CD8-positive, alpha-beta memory T cell (primary cell): ENCODE measurements at places on chromosomes 16 and 17.

DNA sequence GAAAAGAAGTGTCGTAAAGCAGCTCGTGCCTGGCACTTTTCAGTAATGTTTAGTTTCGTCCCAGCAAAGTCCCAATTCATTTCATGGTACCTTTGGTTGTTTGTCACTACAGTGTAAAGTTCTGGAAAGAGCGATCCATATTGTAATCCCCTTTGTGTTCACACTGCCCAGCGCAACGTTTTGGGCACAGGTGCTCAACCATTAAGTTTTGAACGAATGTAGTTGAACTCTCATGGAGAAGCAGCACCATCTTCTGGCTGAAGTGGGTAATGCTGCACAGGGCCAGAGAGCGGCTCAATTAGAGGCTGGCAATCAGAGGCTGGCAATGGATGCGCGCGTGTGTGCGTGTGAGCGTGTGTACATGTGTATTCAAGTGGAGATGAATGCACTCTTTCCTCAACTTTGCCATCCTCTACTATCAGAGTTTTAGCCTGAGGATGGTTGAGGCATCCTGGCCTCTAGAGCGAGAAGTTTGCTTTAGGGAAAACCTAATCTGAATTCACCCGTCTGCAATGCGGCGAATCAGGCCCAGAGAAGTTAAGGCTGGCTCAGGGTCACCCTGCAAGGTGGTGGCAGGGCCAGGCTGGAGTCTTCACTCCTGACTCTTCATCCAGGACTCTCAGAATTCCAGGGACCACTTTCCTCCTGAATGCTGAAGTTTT lies 29.9 kb downstream of the DYNLL2 start:
- peak; percentile 68 for DNase-seq

- no peak for DNase-seq
Observed at GRCh38 chr16:84911486-84912216, 91.9 kb downstream of the CRISPLD2 start.

DNA sequence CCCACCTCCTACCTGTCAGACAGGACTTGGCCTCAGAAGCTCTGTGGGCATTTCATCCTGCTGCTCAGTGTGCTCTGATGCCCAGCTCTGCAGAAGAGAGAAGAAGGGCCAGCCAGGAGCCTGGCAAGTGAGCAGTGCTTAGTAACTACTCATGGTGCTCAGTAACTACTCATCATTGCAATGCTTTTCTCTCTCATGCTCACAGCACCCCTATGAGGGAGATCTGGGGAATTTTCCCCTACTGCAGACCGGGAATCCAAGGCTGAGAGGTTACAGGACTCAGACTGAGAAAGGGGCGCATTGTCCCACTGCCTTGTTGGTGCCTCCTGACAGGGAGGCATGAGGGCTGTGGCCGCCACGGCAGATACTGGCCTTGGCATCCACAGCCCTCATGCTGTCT lies 261.1 kb downstream of the C16orf95 start:
- no peak for DNase-seq

- no peak for DNase-seq
Observed at GRCh38 chr16:11136600-11136999, 119.4 kb downstream of the SOCS1 start.

GRCh38 chr17:43915559-43915958 lies 8.2 kb upstream of the MPP2 start:
- DNase-seq: no peak

DNA sequence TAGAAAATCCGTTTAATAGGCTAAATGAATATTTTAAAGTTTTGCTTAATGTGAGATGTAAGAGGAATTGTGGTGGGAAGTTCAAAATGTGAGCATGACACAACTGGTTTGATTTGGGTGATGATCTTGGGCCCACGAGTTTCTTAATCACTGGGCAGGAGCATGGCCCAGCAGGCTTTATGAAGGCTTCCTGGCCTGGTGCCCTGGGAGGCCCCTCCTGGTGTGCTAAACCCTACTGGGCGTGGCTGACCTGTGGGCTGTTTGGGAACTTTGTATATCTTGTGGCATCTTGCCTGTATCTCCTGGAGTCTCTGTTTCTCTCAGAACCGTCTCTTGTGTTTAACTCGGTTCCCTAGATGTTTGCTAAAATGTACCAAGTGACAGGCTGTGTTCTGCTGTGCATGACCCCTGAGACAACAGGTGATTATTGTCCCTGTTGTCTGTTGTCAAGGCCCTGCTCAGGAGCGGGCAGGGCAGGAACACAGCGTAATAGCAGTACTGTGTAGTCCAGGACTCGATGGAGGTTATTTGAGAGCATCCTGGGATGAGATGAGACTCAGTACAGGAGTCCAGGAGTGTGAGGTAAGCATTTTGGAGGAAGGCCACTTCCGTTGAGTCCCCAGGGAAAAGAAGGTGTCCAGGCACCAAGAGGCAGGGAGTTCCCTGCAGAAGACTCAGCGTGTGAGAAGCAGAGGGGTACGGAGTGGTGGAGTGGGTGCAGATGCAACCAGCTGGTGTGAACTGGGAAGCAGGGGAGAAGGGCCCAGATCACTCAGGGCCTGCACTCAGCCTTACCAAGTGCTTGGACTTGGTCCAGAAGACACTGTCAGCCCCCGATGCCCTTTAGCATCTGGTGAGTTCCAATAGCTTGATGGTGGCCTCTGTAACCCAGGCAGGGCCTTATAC lies 48.5 kb downstream of the B9D1 start:
- DNase-seq: no peak

DNA sequence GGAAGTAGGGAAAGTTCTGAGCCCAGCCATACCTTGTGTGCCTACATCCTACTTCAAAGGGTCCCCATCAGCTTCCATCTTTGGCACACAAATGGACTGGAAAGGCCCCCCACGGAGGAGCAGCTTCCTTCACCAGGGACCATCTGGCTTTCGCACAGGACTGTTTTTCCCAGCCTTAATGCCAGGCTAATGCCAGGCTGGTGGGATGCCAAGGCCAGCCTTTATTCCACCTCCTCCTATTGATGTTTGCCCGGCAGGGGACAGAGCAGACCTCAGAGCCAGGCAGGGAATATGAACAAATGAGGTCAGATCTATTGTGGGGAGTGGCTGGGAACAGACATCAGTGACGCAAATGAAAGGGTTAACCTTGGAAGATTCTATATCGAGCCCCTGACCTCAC lies 5.7 kb downstream of the GPR179 start:
- DNase-seq: no peak

DNA sequence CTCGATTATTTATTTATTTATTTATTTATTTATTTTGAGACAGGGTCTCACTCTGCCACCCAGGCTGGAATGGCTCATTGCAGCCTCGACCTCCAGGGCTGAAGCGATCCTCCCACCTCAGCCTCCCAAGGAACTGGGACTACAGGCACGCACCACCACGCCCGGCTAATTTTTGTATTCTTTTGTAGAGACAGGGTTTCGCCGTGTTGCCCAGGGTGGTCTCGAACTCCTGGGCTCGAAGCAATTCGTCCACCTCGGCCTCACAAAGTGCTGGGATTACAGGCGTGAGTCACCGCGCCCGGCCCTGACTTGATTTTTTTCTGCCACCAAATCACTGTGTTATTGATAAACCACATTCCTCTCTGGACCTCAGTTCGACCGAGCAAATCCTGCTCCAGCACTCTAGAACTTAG lies 758 bp upstream of the RPL23A start:
- DNase-seq: no peak

DNA sequence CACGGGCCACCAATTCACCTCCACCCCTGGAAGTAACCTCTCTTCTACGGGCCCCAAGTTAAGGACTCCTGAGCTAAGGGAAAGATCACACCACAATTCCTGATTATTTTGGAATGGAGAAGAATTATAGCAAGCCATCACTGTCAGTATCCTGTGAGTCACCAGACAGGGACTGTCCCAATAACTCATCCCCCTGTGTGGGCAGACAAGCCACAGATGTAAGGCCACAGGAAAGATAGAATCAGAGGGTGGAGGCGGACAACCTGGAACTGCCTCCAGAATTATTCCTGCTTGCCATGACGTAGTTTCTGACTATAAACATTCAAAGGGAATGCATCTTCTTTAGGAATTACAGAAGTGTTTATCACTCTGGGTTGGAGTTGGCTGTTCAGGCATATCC lies 5.8 kb upstream of the MYO1D start:
- no peak for DNase-seq

GRCh38 chr17:14318918-14319205 lies 18.0 kb downstream of the HS3ST3B1 start:
- no peak for DNase-seq

GRCh38 chr17:5545051-5545987 lies 39.0 kb downstream of the NLRP1 start:
- DNase-seq: no peak

DNA sequence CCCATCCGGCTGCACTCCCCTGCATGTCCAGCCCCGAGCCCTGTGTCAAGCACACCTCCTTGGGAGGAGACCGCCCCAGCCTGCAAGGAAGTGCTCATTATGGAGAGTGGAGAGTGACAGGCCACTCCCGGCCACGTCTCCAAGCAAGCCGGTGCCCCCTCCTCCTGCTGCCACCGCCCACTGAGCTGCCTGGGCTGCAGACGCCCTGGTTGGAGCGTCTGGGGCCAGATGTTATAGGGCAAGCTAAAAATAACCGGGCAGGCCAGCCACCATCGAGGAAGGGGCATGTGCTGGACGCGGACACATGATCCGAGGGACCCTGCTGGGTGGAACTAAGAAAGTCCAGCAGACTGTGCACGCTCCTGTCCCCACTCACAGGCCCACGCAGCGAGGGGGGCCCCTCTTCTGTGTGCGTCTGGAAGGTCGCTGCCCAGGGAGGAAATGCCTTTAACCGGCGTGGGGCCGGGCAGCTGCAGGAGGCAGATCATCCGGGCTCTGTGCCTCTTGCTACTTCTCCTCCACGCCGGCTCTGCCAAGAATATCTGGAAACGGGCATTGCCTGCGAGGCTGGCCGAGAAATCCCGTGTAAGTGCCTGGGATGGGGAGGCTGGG lies at the start of gene WFDC1:
Gene WFDC1, plus strand, starts transcription at position 348 of the 612 bp plus-strand sequence. Its CDS starts 94 bp downstream, at position 442.
- DNase-seq: no peak

- DNase-seq: no peak
Observed at GRCh38 chr17:3719265-3719664, 4.4 kb upstream of the HASPIN start.

GRCh38 chr16:27806986-27807385 lies 256.5 kb downstream of the GSG1L start:
- DNase-seq: no peak

- no peak for DNase-seq
Observed at GRCh38 chr17:14199601-14200000, 37.1 kb downstream of the CDRT15 start.
